ENCODE measurements at places on chromosomes 7 and 10.

- H3K4me3 ChIP-seq = no peak overlapping the region
- H3K4me1 ChIP-seq = peaks cover 12% of the 10 kb centered on the region
- no peak for DNase-seq
- no peaks in the 10 kb centered on the region for H3K27me3 ChIP-seq
- H3K27ac ChIP-seq = no peak overlapping the region
These were observed 18.6 kb downstream of the RPP30 start for GRCh38 chr10:90890347-90890746.

DNA sequence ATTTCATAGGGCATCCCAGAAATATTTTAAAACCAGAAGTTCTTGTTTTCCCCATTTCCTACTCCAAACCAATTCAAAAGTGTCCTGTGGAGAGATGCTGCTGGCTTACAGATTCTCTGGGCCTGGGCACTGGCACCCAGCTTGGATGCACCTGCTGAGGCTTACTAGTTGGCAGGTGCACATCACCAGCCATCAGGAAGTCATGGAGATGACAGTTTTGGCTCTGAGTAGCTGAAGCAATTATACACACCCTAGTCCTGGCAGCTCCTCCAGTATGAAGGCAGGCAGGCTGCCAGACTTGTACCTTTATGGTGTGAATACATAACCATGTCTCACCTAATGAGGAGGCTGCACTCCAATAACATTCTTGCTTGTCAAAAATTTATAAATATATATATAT, 276.6 kb upstream of the GHITM start:
- H3K4me3 ChIP-seq = no peak overlapping the region
- H3K27me3 ChIP-seq = no peaks in the 10 kb centered on the region
- H3K27ac ChIP-seq = no peak overlapping the region
- peaks cover 2% of the 10 kb centered on the region for H3K36me3 ChIP-seq

DNA sequence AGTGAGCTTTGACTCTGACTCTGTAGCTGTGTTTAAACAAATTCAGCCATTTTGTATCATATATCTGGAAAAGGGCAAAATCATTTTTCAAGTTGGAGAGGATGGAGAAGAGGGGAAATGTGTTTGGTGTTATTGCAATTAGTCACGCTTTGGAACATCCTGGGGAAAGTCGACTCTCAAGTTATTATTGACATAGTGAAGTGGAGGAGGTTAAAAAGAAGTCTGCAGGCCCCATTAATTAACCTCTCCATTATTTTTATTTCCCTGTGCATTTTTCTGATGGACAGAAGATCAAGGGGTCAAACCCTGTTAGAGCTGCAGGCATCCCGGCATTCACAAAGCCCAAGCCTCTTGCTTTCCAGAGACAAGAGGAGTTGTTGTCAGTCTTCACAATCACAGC, 132.6 kb downstream of the TEX36 start:
- H3K36me3 ChIP-seq = peaks cover 3% of the 10 kb centered on the region
- peaks cover 8% of the 10 kb centered on the region for H3K4me1 ChIP-seq
- H3K4me3 ChIP-seq = no peak overlapping the region
- DNase-seq = no peak

DNA sequence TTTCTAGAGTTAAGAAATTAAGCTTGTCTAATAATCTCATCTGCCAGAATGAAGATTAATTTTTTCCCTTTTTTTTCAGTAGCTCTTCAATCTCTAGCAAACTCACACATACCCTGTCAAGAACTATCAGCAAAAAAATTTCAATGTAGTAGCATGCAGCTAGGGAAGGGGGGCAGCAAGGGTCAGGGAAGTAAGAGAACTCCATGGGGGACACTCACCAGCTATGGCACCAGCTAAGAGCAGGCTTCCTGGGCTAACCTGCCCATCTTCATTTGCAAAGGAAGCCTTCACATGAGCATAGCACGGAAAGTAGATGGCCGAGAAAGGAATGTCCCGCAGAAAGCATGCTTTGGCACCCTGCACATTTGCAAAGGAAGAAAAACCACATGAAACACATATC, 190.4 kb downstream of the SLC25A13 start:
- no peak overlapping the region for H3K4me3 ChIP-seq
- no peak overlapping the region for H3K27ac ChIP-seq
- H3K27me3 ChIP-seq = no peaks in the 10 kb centered on the region
- H3K4me1 ChIP-seq = peaks cover 12% of the 10 kb centered on the region
- peaks cover 9% of the 10 kb centered on the region for H3K36me3 ChIP-seq

DNA sequence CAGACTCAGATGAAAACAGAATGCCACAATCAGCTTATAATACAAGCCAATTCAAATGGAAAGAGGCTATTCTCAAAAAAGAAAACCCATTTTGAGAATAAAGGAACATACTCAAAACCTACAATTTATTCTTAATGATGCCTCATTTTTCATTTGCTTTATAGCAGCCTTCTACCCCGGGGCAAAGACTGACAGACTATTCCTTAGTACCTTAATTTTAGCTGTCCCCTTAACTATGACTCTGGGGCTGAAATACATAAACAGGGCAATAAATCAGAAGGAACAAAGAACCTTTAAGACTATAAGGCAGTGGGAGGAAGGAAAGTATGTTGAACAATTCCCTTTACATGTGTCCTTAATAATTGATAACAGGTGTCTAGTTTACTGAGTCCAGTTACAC, 76.8 kb downstream of the TMEM106B start:
- H3K4me1 ChIP-seq = no peaks in the 10 kb centered on the region
- DNase-seq = no peak
- H3K4me3 ChIP-seq = no peak overlapping the region
- H3K36me3 ChIP-seq = no peaks in the 10 kb centered on the region
- no peak overlapping the region for H3K27ac ChIP-seq

GRCh38 chr10:32687116-32687515, 241.2 kb downstream of the CCDC7 start:
- DNase-seq = no peak
- peaks cover 9% of the 10 kb centered on the region for H3K36me3 ChIP-seq
- no peaks in the 10 kb centered on the region for H3K4me1 ChIP-seq
- H3K27me3 ChIP-seq = no peaks in the 10 kb centered on the region
